ENCODE measurements at places on chromosomes 11 and 22.

DNA sequence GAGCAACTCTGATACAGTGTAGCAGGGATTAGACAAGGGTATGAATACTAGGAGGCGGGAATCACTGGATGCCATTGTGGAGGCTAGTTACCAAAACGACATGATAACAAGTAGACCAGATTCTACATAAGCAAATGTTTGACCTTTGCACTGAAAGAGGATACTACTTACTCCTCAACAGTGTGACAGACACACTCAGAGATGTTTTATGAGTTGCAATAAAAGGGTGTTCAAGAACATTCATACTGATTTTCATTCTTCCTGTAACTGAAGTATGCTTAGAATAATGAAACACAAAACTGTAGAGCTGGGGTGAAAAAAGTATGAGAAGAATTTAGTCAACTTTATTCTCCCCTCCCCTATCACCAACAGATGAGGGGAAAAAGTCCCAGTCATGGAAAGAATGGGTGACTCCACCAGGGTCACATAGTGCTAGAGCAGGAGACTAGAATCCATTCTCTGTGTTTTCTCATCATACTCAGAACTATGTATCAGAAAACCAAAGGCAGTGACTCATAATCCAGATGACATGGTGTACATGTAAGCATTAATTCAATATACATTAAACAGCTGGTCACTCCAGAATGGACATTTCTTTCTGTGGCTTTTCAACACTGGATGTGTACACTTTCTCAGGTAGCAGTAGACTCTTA lies 32.8 kb downstream of the ARHGAP20 start:
- DNase-seq = no peak

- no peak for DNase-seq
Observed at GRCh38 chr11:60570970-60571369, 55.8 kb downstream of the MS4A13 start.

GRCh38 chr11:19873730-19874129 lies 161.1 kb downstream of the NAV2 start:
- DNase-seq = no peak

DNA sequence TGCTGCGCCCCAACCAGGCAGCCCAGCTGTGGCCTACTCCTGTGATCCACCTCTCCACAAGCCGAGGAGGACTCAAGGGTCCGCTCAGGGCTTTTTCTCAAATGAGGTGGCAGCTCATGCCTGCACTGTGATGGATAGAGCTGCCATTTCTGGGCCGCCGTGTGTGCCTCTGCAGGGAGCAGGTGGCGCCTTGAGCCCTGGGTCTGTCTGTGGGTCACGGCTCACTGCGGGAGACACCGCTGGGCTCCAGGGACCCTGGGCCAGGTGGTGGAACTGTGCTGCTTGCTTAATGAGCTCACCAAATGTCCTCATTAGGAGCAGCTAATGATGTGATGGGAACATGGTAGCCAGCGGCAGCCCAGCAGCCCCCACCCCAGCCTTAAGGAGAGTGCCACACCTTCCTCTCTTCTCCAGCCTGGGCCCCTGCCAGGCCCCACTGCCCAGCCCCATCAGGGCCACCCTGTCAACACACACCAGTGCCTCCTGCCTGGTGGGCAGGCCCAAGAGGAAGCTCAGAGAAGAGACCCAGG lies 50.8 kb downstream of the DHCR7 start:
- DNase-seq = no peak

DNA sequence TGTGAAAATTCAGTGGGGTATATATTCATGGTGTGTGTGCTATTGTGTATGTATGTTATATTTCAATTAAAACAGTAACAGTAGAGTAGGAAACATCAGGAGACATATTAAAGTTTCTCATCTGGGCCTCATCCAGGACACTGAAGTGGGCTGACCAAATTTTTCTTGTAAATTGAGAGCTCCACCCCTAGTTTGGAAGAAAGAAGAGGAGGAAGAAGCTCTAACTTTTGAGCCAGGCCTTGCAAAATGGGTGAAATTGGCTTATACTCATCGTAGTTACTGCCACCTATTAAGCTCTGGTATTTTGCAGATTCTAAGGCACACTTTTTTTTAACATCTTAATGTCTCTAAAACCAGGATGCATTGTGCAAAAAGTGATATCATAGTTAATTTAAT lies 33.7 kb downstream of the TSPAN18 start:
- DNase-seq = no peak

DNA sequence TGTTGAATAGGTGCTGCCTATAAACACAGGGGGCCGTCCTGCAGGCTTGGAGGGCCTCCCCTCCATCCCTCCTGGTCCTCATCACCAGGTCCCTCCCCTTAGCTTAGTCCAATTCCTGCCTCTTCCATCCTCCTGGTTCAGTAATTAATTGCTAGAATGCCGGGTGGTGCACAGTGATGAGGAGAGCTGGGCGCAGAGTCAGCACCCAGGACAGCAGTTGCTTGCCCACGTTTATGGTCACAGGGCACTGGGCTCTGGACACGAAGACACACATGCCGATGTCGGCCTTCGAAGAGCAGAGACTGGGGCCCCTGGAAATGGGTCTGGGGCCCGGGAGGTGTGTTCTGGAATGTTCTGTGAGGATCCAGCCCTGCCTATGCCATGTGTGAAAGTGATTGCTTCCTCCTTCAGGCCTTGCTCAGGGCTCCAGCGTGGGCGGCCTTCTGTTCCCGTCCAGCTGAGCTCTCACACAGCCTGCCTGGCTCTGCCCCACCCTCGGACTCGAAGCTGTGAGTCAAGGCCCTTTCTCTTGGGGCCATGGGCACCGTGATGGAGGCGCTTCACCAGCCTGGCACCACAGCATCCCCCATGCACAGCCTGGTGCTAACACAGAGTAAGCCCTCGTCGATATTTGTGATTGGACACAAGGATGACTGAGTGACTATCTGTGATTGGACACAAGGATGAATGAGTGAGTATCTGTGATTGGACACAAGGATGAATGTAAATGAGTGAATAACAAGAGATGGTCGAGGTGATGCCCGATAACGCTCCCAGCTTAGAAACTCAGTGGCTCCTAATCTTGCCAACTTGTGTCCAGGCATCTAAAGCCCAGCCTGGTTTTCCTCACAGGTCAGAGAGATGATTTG lies 884.7 kb downstream of the BRD1 start:
- peak; percentile 44 for DNase-seq

DNA sequence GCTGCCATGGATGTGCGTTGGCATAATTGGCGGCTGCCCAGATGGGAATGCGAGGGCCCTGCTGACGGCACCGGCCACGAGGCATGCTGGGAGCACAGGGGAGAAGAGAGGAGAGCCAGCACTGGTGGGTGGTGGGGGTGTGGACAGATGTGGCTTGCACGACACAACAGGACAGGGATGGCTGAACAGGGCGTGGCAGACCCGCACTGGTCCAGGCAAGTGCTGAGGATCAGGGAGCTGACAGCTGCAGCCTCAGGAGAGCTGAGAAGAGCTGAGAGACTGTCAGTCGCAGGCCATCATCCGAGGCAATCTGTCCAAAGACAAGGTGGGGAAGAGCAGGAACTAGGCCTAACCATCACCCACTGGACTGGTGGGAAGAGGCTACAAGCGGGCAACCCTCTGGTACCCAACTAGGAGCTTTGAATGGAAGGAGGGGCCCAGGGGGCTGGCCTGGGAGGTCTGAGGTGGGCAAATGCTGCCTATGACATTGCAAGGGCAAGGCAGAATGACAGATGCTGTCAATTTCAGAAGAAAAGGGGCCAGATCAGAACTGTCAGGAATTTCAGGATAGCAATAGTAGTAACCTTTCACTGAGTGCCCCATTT lies 2.4 kb downstream of the GNB1L start:
- DNase-seq = no peak

- DNase-seq = no peak
Observed at GRCh38 chr11:1556278-1556902, 15.7 kb downstream of the DUSP8 start.

DNA sequence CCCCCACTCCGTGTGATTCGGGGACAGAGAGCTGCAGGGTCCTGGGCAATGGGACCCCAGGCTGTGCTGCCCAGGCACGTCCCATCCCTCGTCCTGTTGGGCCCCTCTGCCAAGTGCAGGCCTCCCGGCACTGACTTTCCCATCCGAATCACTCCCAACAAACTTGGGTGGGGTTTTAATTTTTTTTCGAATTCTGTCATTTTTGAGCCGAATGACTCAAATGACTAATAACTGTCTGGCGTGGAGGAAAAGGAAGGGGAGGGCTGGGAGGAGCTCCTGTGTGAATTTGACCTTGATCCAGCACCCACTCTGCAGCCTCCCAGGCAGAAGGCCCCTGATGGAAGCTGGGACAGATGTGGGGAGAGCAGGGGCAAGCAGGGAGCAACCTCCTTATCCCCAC lies 1173.2 kb downstream of the BRD1 start:
- DNase-seq = no peak

DNA sequence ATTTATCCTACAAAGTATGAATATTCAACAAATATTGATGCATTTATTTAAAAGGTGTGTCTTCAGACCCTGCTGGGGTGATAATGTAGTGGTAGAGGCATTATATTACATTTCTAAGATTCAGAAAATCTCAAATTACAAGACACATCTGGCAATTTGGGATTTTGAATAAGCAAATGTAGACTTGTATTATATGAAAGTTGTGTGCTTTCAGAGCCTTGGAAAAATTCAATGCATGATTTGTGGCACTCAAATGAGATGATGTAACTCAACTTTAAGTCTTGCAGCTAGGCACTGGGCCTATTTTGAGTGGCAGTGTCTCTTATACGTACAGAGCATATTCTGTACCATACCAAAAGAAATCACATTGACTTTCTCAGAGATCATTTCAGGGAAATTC lies 214.4 kb downstream of the ETS1 start:
- no peak for DNase-seq

DNA sequence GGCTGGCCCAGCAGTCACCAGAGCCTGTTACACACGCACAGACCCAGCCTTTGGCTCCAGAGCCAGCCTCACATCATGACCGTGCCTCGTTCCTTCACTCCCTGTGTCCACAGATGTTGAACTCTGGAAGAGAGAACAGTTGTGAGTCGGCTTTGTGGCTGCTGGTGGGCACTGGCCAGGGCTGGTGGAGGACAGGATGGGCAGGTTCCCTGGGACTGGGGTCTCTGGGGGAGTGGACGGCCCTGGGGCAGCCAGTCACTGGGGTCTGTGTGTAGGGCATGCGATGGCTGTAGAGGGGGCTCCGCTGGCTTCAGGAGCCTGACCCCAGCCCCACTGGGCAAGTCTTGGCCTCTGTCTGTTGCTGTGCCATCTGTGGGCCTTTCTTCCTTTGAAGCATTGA lies 1070.1 kb downstream of the BRD1 start:
- peak; percentile 33 for DNase-seq

GRCh38 chr22:43233529-43233928 lies 46.6 kb upstream of the TTLL12 start:
- DNase-seq = no peak

DNA sequence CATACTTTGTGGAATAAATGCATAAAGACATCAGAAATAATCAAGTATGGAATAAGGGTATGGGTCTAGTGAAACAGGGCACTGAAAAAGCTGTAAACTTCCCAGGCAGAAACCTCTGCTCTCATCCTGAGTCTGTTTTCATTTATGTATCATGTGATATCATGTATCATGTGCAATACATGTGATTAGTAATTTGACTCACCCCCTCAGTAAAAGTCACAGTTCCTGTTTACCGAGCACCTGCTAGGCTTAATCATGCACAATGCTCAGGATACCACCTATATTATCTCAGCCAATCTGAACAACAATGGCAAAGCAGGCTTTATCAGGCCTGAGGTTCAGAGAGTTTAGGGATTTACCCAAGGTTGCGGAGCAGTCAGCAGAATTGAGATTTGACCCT lies 250.6 kb upstream of the TENM4 start:
- DNase-seq = no peak

DNA sequence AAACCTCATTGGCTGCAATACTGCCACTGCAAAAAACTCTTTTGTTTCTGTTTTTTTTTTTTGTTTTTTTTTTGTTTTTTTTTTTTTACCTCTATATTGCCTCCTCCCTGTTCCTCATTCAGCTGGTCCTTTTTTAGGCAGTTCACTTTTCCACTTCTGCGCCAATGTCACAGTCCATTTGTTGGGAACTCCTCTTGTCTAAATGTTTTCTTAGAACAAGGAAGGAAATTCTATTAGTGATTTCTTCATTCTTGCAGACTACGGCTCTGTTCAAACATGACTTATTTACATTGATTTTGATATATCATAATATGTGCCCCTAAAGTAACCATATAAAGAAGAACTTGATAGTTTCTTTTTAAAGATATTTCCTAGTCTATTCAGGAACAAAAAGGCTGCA lies 2.9 kb downstream of the FAM118B start:
- DNase-seq = no peak

DNA sequence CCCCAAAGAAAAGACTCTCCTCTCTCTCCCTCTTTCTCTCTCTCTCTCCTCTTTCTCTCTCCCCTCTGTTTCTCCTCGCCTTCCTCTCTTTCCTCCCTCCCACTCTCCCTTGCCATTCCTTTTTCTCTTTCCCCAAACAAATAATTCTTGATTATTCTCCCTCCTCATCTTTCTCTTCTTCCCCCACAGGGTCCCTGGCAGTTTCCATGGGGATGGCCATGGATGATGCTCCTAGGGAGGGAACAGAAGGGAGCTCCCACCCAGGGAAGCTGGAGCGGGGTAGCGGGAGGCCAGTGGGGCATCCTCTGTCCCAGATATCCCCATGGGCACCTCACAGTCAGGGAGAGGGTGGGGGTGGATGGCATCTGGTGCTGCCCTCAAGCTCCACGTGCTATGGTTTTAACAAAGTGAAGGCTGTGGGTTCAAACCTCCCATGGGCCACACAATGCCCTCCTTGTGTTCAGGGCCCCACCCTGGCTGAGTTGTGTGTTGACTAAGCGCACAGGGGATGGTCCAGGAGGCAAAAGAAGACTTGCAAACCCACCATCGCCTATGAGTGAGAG lies 266.4 kb downstream of the BUD13 start:
- no peak for DNase-seq

GRCh38 chr22:48886604-48887393 lies 940.9 kb downstream of the BRD1 start:
- DNase-seq = peak; percentile 52

DNA sequence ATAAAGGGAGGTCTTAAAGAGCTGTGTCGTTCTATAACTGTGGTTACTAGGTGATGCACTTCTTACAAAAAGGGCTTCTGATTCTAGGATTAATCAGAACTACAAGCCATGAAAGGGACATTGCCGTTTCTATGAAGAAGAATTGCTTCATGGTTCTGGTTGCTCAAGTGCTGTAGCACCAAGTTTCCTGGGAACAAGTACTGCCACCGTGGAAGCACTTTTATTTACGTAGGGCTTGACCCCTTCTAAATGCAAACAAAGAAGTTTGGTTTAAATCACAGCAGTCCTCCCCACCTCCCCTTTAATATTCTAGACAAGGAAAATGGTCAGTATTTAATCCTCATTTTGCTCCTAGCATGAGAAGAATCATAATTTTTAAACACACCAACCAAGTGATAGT lies 9.8 kb downstream of the YAP1 start:
- DNase-seq = no peak
